ENCODE measurements at places on chromosomes 3 and 15.

GRCh38 chr15:27422997-27423396, 452.0 kb downstream of the GABRG3 start:
- DNase-seq, result no peak

DNA sequence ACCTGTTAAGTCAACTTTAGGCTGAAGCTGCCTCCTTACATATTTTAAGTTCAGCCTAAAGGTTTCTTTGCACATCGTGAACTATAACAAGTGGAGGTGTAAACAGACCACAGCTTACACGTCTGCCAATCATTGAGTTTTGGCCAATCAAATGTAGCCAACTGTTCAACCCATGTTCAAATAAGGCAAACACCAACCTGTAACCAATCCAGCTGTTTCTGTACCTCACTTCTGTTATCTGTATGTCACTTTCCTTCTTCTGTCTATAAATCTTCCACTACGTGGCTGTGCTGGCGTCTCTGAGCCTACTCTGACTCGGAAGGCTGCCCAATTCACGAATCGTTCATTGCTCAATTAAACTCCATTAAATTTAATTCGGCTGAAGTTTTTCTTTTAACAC, 356.0 kb downstream of the TBC1D5 start:
- no peak for DNase-seq

GRCh38 chr3:32873531-32874130, 55.8 kb downstream of the TRIM71 start:
- no peak for DNase-seq

DNA sequence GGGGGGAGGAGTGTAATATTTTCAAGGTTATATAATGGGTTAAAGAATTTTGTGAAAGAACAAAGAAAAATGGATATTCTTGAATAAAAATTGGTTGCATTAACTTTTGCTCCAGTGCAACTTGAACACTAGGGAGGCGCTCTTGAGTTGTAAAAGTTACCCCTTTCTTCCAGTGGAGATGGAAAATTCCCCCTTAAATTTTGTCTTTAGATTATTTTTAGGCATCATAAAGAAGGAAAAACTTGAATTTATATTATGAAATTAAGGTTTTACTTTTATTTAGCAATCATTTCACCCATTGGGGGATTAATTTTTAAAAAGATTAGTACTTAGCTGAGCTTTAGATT, 550 bp upstream of the CHD2 start:
- DNase-seq, result no peak

GRCh38 chr15:67827562-67828277, 2.4 kb downstream of the SKOR1 start:
- no peak for DNase-seq

DNA sequence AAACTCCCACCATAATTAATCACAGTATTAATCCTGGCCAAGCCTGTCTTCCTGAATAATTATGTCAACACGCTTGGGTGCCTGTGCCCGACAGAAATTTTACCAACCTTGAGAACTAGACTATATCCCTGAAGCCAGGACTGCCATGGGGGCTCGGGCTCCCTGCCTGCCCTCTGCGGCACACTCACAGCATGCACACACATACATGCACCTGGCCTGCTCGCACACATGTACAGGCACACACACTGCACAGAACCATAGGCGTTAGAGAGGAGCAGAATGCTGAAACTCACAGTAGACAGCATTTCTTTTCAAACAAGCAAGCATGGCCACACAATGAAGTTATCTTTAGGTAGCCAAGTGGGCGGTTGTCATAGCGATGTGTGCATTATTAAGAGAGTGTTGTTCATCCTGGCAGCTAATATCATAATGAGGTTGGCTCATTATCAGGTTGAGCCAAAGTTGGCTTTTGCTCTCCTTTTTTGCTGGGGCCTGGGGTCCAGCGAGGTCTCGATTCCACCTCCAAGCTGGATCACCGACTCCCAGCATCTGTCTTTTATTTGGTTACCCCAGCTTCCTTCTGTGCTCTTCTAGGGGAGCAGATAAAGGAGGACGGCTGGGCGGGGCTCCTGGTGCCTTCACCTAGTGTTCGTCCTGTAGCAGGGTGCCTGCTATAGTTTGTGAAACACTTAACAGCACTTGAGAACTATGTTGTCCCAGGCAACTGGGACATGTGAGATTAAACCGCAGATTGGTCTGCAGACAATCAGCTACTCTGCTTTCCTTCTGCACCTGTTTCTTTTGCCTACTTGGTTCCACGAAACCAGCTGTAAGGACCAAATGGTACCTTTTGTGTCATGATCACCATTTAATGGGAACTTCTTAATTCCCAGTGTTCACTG, 91.4 kb downstream of the ZNF621 start:
- no peak for DNase-seq

All from breast epithelium (tissue), 4 donors.